ENCODE measurements at places on chromosomes 16 and 17. TPM values are rescaled to one million over a fixed set of nuclear protein-coding genes. Genes with fewer than 3 reads are reported as not detected.
A peak's percentile ranks its signal among the peaks of the same experiment; 100 is the strongest.

- no peak for DNase-seq
Observed at GRCh38 chr17:8900207-8900606, 32.7 kb upstream of the PIK3R6 start.

GRCh38 chr17:55416470-55417052, 5.1 kb downstream of the MMD start:
- no peak for DNase-seq

- DNase-seq, result no peak
Observed at GRCh38 chr17:48014595-48015111, 22.9 kb downstream of the COPZ2 start.

DNA sequence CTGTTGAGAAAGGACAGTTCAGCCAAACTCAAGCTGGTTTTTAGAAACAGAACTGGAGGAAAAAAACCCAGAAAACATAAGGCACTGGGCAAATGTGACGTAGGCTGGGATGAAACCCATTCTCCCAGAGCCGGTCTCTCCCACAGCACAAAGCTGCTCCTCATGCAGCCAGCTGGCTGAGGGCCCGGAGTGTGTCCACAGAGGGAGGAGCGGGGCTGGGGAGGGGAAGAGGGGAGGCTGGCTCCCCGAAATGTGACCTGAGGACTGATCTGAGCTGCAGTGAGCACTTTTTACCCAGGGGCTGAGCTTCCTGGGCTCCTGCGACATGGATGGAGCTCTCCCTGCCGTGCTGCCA, 20.8 kb downstream of the FOXF1 start:
- no peak for DNase-seq

- no peak for DNase-seq
Observed at GRCh38 chr17:4896332-4897197, 2.8 kb upstream of the C17orf107 start.

GRCh38 chr17:64385187-64386083, 5.2 kb downstream of the PECAM1 start:
- peak; percentile 67 for DNase-seq

DNA sequence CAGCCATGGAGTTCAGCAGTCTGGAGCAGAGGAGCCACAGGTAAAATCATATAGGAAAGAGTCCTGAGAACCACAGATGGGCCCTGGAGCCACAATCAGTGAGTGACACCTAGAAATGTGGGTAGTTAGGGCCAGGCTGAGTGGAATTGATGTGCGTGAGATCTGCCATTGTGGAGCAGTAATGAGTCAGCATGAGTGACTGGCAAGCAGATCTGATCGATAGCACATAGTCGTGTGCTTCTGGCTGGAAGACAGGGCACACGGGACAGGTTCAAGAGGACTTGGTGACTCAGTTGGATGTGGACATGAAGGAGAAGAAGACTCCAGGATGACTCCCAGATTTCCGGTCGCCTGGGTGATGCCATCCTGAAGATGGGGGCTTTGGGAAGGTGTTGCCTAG, 12.3 kb downstream of the ADORA2B start:
- no peak for DNase-seq

GRCh38 chr16:63188086-63188771, 1152.0 kb upstream of the CDH8 start:
- no peak for DNase-seq

The CHST6 gene
- polyA plus RNA-seq, result 0.01 TPM

The SDK2 gene
- polyA plus RNA-seq, result 0.04 TPM

The KRT31 gene
- polyA plus RNA-seq, result 0.18 TPM

The SMARCD2 gene
- 15.4 TPM for polyA plus RNA-seq

The RNF222 gene
- not detected for polyA plus RNA-seq

The AMZ2 gene
- 105 TPM for polyA plus RNA-seq

The SOCS1 gene
- 12.6 TPM for polyA plus RNA-seq

Measured in psoas muscle (tissue), 8 donors.